ENCODE measurements at places on chromosomes 2 and 18. TPM values are rescaled to one million over a fixed set of nuclear protein-coding genes. Genes with fewer than 3 reads are reported as not detected.

Gene CLEC4F
- 0.59 TPM for total RNA-seq

Gene ZSWIM2
- total RNA-seq: not detected

Gene ERBB4
- 22.3 TPM for total RNA-seq

DNA sequence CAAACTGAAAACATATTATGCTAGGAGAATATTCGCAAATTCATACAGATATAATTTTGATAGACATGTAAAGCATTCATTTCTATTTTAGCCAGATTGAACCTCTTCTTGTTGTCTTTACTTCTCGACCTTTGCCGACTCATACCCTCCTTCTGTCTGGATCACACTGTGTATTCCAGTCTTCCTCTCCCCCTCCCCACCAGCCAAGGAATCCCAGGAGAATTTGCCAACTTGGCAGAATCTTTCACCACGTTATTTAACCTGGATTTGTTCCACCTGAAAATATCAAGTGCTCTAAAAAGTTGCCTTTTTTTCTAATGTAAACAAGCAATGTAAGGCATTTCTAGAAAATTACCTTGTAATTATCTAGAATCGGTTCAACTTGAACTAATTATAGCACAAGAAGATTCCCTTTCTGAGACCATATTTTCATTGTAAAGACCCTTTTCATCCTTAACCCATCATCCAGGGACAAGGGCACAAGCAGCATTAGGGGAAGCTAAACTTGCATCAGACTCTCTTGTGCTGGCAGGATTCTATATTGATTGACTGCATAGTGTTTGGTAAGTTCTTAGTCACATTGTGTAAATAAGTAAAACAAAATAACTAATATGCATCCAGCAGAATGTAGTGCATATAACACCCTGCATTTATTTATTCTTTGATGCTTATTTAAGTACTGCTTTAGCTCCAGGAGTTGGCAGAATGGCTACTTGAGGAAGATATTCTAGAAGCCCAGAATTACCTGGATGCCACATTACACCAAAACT, 1328.7 kb upstream of the NXPH2 start:
- H3K36me3 ChIP-seq: no peaks in the 10 kb centered on the region
- DNase-seq: no peak
- no peak overlapping the region for H3K4me3 ChIP-seq
- no peaks in the 10 kb centered on the region for H3K27me3 ChIP-seq
- no peaks in the 10 kb centered on the region for H3K4me1 ChIP-seq

Measured in heart right ventricle (tissue), 16 donors.